ENCODE measurements at places on chromosomes 1 and 21.

DNA sequence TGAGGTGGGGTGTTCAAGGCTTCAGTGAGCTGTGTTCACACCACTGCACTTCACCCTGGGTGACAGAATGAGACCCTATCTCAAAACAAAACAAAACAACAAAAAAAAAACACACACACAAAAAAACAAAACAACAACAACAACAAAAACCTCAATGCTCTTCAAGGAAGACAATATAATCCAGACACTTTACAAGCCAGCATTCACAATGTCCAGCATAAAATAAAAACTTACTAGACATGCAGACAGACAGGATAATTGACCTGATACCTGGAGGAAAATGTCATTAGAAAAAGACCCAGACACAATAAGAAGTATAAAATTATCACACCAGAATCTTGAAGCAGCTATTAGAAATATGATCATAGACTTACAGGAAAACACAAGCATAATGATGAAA, 39.0 kb upstream of the BACE2 start:
- no peak for DNase-seq

DNA sequence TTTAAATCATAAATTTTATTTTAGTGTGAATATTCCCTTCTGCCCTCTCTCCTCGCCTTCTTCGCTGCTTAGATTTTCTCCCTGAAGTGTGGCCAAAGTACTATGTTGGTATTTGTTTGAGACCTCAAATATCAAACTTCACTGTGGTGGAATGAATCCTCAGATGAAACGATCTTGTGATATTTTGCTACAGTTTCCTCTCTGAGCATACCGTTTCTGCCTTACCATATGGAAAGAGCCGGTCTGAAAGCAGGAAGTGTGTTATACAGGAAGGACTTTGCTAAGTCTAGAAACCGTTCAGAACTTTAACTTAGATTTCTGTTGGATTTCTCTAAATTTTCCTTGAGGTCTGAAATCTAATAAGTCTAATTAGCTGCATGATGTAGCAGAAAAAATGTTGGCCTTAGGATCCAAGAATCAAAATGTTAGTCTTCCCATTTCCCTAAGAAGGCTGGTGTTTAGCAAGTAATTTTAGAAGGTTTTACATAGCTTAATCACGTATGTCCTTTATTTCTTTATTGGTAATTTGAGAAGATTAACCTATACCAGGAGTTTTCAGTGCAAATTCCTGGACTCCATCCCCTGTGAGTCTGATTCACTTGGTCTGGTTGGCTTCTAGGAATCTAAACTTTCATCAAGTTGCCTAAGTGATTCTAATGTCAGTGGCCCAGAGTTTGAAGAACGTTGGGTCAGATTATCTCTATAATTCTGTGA, 30.7 kb downstream of the SDCCAG8 start:
- DNase-seq: no peak

DNA sequence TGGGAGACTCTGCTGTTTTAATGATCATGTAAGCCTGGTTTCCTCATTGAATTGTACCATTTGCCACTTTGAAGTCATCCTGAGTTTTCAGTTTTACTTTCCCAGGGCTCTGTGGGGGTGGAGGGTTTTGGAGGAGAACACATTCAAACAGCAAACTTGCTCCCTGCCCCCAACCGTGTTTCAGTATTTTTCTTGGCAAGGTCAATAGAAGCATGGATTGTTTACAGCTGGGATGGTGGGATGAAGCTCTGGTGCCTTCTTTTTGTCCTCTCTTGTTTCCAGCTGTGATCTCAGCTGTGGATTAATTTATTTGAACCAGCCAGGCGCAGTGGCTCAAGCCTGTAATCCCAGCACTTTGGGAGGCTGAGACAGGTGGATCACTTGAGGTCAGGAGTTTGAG, 54.3 kb upstream of the SERBP1 start:
- no peak for DNase-seq

DNA sequence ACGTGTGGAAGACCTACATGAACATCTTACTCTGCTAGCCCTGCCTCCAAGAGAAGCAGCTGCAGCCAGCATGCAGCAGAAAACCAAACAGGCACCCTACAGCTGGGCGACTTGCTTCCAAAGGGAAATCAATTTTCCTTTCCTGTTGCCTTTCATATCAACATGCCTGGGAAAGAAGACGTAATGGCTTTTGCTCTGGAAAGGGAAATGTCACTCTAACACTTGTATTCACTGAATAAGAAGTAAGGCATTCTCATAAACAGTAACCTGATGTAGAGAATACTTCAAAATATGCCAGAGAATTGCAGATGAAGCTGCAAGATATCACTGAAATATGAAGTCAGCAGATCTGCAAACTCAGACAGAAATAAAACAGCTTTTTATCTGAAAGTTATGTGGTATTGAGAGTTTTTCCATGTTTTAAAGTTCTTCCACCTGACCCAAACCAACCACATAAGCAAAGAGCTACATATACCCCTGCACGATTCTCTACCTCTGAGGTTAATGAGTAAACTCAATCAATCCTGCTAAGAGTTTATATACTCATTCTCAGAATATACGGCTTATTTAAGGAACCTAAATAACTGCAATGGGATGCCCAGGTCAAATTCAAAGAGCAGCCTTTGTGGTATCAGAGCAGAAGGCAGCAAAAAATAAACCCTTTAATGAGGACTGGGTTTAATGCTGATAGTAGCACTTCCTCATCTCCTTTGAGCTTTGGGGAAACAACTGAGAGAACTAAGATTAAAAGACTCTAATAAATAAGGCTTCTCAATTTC, 150.9 kb downstream of the RERE start:
- no peak for DNase-seq

GRCh38 chr1:181656491-181656890, 173.2 kb downstream of the CACNA1E start:
- no peak for DNase-seq

- DNase-seq: no peak
These were observed 380.9 kb upstream of the PTBP2 start for GRCh38 chr1:96340686-96341085.

DNA sequence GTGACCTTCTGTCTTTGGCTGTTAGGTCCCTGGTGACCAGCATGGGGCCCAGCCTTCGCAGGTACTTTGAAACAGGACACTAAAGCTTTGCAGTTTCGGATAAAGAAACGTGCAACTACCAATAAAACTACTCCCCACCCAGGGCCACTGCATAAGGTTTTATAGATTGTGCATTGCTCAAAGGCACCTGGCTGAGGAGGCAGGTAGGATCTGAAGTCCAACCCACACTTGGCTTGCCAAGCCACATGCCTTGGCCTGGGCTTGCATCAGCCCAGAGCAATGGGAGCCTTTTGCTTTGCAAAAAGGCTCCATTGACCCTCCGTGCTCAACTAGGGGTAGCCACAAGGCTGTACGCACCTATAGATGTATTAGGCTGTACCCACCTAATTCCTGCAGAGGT, 84.4 kb upstream of the SYT6 start:
- no peak for DNase-seq

DNA sequence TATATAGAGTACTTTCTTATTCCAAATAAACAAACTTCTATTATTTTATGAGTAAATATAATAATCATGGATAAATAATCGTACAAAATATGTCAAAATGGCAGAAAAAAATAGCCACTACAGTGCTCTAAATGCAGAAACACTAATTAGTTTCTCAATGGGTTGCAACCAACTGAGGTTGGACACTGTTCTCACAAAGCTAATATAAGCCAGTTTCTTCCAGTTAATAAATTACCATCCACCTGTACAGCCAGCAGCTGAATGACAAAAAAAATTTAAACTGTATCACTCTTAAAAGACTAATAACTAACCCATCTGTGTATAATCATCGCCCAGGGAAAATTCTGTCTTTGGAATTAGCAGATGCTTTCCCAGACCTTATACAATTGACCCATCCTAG, 36.9 kb downstream of the GDAP2 start:
- DNase-seq: no peak

- no peak for DNase-seq
These were observed 17.9 kb downstream of the PLPP3 start for GRCh38 chr1:56561227-56562019.

- DNase-seq: no peak
These were observed 181.2 kb upstream of the PKN2 start for GRCh38 chr1:88502886-88503285.

Data from right forelimb (tissue), 1 donor.